ENCODE measurements at places on chromosomes 4 and X.
A peak's percentile ranks its signal among the peaks of the same experiment; 100 is the strongest.

GRCh38 chrX:19956923-19957322 is 33.9 kb downstream of the BCLAF3 start:
- no peak for DNase-seq

DNA sequence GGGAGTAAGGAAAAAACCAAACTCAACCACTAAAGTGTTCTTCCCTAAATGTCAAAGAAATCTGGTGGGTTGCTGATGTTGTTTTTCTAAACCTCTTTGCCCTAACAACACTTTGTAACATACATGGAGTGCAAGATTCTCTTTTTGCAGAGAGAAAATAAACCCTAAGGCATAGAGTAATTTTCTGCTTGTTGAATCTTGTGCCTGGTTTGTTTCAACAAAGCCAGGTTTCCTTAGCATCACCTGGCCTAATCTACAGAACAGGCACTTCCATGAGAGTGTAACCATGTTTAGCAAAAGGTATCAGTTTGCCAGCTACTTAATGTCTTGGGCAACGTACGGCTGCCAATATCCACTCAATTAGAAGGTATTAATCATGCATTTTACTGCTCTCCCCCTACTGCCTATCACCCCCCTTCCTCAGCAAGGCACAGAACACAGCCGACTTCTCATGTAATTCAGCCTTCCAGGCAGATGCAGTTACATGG is 219.2 kb downstream of the MAML3 start:
- DNase-seq, result no peak

GRCh38 chrX:149825424-149825823 is 43.7 kb downstream of the MAGEA9 start:
- peak; percentile 33 for DNase-seq

GRCh38 chrX:16934185-16934584 is 12.3 kb upstream of the REPS2 start:
- DNase-seq, result no peak

DNA sequence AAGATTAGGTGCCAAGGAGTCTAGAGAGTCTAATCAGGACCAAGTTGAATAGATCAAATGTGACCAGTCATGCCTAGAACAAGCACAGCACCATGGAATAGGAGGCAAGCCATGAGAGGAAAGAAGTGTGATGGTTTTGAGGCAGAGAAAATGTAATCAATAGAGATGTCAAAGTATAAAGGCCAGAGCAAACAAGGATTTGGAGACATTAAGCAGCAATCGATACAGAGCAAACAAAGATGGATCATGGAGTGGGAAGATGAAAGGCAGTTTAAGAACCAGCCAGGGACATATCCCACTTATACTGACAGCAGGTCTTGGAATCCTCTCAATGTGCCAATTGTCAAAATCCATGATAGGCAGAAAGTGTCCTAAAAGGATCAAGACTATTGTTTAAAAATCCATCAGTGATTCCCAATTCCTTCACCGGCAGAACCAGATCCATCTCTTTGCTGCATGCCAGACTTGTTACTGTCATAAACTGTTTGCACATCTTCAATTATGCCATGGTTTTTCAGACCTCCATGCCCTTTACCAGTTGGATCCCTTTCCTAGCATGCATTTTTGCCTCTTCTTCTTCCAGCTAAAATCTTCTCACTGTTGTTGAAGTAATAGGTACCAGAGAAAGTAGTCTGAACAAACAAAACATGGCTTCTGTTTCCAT is 520.7 kb upstream of the ARX start:
- DNase-seq, result no peak

GRCh38 chr4:182194091-182194824 is 48.9 kb upstream of the TENM3 start:
- no peak for DNase-seq

DNA sequence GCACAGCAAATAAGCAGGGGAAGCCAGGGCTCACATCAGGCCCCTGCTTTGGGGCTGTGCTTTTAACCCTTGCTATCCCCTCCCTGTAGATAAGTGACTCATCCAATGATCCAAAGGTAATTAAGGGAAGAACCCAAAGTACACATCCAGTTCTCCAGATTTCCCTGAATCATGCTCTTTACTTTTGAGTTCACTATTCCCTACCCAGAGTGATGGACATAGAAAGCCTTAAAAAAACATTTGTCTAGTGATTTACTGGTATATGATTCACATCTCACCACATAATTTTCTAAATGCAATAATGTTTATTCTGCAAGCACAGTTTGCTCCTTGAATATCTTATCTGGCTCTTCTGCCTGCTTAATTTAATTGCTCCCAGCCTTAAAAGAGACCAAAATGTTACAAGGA is 136.2 kb downstream of the PPP3CA start:
- DNase-seq, result no peak

DNA sequence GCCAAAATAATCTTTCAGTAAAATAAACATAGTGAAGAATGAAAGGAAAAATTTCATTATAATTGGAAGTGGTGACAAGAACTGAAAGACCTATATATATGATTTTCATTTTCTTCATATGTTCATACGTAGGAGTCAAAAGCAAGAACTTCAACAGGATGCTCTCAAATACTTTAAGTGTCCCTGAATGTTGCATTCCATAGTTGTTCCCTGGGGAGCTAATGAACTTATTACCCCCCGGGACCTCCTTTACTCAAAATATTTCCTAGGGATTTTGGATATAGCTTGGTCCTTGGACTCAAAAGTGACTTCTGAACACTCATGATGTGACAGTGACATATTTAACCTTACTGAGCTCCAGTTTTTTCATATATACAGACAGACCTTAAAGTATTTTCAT is 44.9 kb upstream of the NDST4 start:
- DNase-seq, result no peak

DNA sequence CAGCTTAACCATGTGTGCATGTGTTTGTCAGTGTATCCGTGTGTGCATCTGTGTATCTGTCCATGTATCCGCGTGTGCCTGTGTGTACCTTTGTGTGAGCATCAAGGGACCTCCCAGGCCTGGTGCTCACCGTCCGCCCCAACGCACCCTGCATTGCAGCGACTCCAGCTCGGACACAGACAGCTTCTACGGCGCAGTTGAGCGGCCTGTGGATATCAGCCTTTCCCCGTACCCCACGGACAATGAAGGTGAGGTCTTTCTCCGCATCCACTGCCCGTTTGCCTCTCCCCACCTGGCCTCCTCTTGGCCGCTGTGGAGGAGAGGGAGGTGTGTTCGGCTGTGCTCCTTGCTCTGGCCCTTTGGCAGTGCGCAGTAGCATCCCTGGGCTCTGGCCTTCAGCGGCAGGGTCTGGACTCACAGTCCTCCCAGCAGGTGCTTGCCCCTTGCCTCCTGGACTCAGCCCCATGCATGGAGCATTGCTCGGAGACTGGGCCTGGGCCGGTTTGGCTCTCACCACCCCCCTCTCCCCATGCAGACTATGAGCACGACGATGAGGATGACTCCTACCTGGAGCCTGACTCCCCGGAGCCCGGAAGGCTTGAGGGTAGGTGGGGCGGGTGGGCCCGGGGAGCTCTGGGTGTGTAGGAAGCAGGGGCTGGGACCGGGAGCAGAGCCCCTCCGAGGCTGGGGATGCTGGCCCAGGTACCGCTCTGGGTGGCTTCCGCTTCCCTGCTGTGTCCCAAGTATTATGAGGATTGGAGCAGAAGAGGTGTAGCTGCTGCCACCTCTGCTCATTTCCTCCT is 16.4 kb upstream of the ADD1 start:
- no peak for DNase-seq

GRCh38 chrX:11129534-11130105 is 18.5 kb downstream of the HCCS start:
- no peak for DNase-seq

GRCh38 chr4:1579901-1580691 is 104.0 kb downstream of the FAM53A start:
- peak; percentile 78 for DNase-seq

DNA sequence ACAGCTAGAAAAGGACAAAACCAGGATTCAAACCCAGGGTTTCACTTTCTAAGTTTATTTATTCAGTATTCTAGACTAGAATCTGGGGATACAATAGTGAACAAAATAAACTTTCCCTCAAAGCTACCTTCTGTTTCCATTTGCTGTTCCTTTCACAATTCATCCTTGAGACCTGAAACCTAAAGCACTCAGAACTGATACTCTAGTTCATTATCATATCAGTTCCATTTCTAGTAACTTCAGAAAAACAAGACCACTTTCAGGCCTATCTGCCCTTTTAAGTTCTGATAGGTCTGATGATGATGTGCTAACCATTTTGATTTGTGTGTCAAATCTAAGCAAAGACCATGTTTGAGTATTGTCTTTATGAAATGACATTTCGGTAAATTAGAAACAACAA is 7.8 kb upstream of the XK start:
- no peak for DNase-seq

DNA sequence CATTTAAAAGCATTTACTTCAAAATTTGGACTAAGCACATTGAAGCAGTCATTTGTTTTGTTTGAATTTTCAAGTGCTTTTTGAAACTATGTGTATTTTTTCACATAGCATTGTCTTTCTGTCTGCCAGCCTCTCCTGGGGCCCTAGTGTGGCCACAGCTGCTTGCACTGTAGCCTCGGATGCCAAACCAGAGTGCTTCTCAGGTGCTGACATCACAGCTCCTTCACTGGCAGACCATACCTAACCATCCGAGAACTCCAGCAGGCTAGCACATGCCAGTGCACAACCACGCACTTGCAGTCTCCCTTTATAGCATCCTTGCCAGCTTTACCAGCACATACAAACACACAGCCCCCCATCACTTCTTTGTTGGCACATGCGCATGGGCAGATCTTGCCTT is 1019.7 kb downstream of the STPG2 start:
- DNase-seq, result no peak

- no peak for DNase-seq
These were observed 17.6 kb downstream of the DYNLT3 start for GRCh38 chrX:37829721-37830120.

Measured in stimulated activated CD8-positive, alpha-beta memory T cell treated with anti-CD3 and anti-CD28 coated beads, Interleukin-2, amount 100 ng/mL, for 48 hours (primary cell).